ENCODE measurements at places on chromosomes 6 and 20.

- peaks cover 57% of the 10 kb centered on the region for H3K36me3 ChIP-seq
- no peaks in the 10 kb centered on the region for H3K27me3 ChIP-seq
- H3K4me3 ChIP-seq = no peak overlapping the region
- DNase-seq = peak; percentile 62
- H3K4me1 ChIP-seq = peaks cover 7% of the 10 kb centered on the region
- H3K27ac ChIP-seq = peak overlapping the region; percentile 16
Measured at GRCh38 chr20:47720636-47721427, 64.4 kb downstream of the SULF2 start.

DNA sequence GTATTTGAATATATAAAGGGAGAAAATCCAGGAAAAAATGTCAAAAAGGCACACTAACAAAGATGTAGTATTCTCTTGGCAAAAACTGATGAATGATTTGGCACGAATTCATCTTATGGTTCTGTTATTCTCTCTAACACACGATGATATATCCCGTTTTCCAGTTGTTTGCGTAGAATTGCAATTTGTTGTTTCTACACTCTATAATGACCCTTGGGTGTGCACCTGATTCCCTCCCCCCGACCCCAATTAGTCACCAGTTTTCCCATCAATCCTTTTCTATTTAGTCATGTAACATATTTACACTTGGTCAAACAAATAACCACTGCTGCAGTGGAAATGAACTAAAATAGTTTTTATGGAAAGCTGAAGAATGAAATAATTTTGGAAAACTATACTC is 1.5 kb upstream of the ARID1B start:
- H3K27ac ChIP-seq = no peak overlapping the region
- H3K4me1 ChIP-seq = peaks cover 4% of the 10 kb centered on the region
- H3K27me3 ChIP-seq = no peaks in the 10 kb centered on the region
- H3K36me3 ChIP-seq = no peaks in the 10 kb centered on the region

DNA sequence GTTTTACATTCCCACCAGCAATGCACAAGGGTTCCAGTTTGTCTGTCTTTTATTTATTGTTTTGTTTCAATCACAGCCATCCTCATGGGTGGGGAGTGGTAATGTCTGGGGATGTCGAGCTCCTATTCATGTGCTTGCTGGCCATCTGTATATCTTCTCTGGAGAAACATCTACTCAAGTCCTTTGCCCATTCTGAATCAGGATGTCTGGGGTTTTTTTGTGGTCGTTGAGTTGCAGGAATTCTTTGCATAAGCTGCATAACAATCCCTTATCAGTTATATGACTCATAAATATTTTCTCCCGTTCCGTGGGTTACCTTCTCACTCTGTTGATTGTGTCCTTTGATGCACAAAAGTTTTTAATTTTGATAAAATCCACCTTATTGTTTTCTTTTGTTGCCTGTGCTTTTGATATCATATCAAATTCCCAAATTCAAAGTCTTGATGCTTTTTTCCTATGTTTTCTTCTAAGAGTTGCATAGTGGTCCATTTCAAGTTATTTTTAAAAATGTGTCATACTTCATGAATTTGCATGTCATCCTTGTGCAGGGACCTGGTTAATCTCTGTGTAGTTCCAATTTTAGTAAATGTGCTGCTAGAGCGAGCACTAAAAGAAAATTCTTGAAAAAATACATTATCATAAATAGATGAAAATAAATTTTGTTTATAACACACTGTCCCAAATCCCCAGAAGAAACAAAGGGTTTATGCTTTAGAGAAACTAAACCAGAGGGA is 54.9 kb upstream of the PDE10A start:
- H3K36me3 ChIP-seq = no peaks in the 10 kb centered on the region
- DNase-seq = no peak
- no peaks in the 10 kb centered on the region for H3K27me3 ChIP-seq
- no peak overlapping the region for H3K27ac ChIP-seq
- no peak overlapping the region for H3K4me3 ChIP-seq
- H3K4me1 ChIP-seq = peaks cover 11% of the 10 kb centered on the region

GRCh38 chr6:157217894-157218370 is 105.4 kb downstream of the TMEM242 start:
- H3K4me3 ChIP-seq = no peak overlapping the region
- DNase-seq = peak; percentile 35
- no peaks in the 10 kb centered on the region for H3K36me3 ChIP-seq
- no peaks in the 10 kb centered on the region for H3K27me3 ChIP-seq

DNA sequence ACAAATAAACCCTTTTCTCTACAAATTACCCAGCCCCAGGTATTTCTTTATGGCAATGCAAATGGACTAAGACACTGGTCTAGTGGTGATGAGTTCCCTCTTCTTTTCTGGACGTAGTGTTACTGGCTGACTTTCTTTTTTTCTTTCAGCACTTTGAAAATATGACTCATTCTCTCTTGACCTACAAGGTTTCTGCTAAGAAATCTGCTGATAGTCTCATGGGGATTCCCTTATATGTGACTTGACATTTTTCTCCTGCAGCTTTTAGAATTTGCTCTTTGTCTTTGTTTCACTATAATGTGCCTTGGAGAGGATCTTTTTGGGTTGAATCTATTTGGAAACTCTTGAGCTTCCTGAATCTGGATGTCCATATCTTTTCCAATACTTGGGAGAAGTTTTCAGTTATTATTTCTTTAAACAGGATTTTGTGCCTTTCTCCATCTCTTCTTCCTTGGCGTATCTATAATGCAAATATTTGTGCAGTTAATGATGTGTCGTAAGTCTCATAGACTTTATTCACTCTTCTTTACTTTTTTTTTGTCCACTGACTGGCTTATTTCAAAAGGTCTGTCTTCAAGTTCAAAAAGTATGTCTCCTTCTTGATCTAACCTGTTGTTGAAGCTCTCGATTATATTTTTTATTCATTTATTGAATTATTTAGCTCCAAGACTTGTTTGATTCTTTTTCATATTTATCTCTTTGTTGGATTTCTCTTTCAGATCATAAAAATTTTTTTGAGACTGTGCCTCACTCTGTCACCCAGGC is 42.2 kb upstream of the TPD52L1 start:
- no peaks in the 10 kb centered on the region for H3K4me1 ChIP-seq
- no peaks in the 10 kb centered on the region for H3K36me3 ChIP-seq
- DNase-seq = no peak
- H3K4me3 ChIP-seq = no peak overlapping the region
- H3K27ac ChIP-seq = no peak overlapping the region

- peaks cover 100% of the 10 kb centered on the region for H3K27me3 ChIP-seq
- H3K27ac ChIP-seq = no peak overlapping the region
- no peaks in the 10 kb centered on the region for H3K4me1 ChIP-seq
Measured at GRCh38 chr6:50849796-50850180, 31.1 kb downstream of the TFAP2B start.

DNA sequence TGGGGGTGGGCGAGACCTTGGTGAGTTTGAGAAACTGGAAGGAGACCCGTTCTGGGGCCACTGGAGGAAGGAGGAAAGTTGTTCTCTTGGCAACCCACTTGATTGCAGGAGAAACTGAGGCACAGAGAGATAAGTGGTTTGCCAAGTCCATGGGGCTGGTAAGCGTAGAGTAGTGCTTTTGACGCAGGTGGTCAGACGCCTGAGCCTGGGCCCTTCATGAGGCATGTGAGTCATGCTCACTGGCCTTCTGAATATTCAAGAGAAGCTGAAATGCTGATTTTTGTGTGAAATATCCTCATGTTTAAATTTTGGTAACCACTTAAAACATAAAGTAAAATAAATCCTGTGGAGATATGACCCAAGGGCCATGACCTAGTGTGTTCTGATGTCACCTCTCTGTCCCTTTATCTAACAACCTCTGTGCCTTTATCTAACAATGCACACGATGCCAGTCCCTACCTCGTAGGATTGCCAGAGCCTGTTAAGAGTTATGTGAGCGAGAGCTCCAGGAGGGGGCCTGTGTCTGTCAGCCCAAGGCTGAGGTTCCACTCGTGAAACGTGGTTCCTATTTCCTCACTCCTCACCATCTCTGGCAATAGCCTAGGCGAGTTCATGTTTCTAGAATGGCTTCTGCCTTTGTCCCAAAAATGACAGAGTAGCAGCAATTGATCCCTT is 32.8 kb upstream of the PMEPA1 start:
- peaks cover 14% of the 10 kb centered on the region for H3K27me3 ChIP-seq
- DNase-seq = no peak
- no peak overlapping the region for H3K27ac ChIP-seq
- H3K36me3 ChIP-seq = no peaks in the 10 kb centered on the region
- H3K4me3 ChIP-seq = no peak overlapping the region

GRCh38 chr6:170266061-170266825 is 24.6 kb downstream of the DLL1 start:
- no peak for DNase-seq
- peak overlapping the region; percentile 62 for H3K27ac ChIP-seq
- H3K4me1 ChIP-seq = peaks cover 8% of the 10 kb centered on the region
- no peak overlapping the region for H3K4me3 ChIP-seq
- no peaks in the 10 kb centered on the region for H3K27me3 ChIP-seq

DNA sequence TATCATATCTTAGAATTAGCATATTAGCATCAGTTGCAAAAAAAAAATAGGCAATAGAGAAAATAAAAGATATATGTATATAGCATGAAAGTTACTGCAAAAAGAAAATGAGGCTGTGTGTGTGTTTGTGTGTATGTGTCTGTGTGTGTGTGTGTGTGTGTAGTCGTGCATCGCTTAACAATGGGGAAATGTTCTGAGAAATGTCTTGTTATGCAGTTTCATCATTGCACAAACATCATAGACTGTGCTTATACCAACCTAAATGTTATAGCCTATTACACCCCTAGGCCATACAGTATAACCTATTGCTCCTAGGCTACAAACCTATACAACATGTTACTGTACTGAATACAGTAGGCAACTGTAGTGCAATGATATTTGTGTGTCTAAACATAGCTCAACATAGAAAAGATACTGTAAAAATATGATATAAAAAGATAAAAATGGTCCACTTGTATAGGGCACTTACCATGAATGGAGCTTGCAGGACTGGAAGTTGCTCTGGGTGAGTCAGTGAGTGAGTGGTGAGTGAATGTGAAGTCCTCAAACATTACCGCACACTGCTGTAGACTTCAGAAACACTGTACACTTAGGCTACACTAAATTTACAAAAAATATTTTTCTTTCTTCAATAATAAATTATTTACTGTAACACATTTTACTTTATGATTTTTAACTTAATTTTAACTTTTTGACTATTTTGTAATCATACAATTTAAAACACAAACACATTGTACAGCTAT is 805.1 kb downstream of the KIF16B start:
- no peak overlapping the region for H3K27ac ChIP-seq
- peaks cover 5% of the 10 kb centered on the region for H3K4me1 ChIP-seq
- DNase-seq = no peak
- no peaks in the 10 kb centered on the region for H3K27me3 ChIP-seq
- no peak overlapping the region for H3K4me3 ChIP-seq

DNA sequence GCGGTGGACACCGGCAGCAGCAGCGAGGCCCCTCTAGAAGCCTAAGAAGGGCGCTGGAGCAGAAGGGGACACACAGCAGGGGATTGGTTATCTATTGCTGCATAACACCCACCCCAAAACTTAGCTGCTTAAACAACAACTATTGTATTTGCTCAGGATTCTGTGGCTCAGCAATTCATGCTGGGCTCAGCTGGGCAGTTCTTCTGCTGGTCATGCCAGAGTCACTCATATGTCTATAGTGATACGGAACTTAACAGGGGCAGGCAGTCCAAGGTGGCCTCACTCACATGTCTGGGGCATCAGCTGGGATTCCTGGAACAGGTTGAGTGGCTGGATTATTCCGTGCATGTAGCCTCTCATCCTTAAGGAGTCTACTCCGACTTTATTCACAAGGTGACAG is 17.6 kb upstream of the PPP1R16B start:
- H3K27me3 ChIP-seq = no peaks in the 10 kb centered on the region
- no peak overlapping the region for H3K4me3 ChIP-seq
- H3K36me3 ChIP-seq = no peaks in the 10 kb centered on the region
- DNase-seq = no peak
- no peak overlapping the region for H3K27ac ChIP-seq
- no peaks in the 10 kb centered on the region for H3K4me1 ChIP-seq

GRCh38 chr6:150413781-150414281 is 45.0 kb downstream of the IYD start:
- H3K27me3 ChIP-seq = no peaks in the 10 kb centered on the region
- H3K4me1 ChIP-seq = no peaks in the 10 kb centered on the region
- no peak overlapping the region for H3K4me3 ChIP-seq
- no peak for DNase-seq

GRCh38 chr20:60008130-60008808 is 50.0 kb downstream of the CDH26 start:
- H3K27ac ChIP-seq = no peak overlapping the region
- no peaks in the 10 kb centered on the region for H3K36me3 ChIP-seq
- H3K27me3 ChIP-seq = no peaks in the 10 kb centered on the region
- no peak overlapping the region for H3K4me3 ChIP-seq

DNA sequence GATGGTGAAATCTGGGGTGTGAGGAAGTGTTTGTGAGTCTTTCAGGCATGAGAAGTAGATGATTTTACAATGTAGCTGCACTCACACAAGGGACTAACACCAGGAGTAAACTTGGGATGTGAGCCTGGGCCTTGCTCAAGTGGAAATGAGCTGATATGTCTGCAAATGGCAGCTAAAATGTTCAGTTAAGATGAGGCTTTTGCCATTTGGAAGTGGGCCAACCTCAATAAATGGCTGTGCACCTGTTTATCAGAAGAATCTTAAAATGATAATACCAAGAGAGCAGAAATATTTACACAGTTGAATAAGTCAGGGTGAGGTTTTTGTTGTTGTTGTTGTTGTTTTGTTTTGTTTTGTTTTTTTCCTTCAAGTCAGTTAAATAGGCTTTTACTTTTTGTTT is 25.7 kb upstream of the KLHL31 start:
- no peak for DNase-seq
- H3K4me1 ChIP-seq = peaks cover 5% of the 10 kb centered on the region
- H3K27me3 ChIP-seq = no peaks in the 10 kb centered on the region
- no peak overlapping the region for H3K4me3 ChIP-seq

GRCh38 chr6:119077643-119078375 is 655 bp downstream of the FAM184A start:
- H3K27ac ChIP-seq = no peak overlapping the region
- peak overlapping the region; percentile 95 for H3K4me3 ChIP-seq
- peak; percentile 85 for DNase-seq
- peaks cover 27% of the 10 kb centered on the region for H3K36me3 ChIP-seq

DNA sequence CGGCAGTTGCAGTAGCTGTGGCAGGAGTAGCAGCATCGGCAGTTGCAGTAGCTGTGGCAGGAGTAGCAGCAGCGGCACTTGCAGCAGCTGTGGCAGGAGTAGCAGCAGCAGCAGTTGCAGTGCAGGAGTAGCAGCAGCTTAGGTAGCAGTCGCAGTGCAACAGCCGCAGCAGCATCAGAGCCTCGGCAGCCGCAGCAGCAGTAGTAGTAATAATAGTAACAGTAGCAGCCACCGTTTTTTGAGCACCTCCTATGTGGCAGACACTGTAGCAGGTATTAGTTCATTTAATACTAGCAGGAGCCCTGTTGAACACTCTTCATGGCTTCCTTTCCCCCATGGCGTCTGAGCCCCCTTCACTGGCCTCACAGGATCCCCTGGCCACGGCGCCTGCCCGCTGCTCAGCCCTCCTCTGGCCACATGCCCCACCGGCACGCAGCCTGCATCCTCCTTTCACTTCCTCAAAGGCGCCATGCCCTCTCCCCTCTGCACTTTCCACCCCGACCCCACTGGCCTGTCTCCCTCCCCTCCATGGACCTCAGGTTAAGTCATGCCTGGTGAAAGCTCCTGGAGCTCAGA is 19.1 kb upstream of the IRF4 start:
- H3K27me3 ChIP-seq = no peaks in the 10 kb centered on the region
- no peak overlapping the region for H3K27ac ChIP-seq
- no peaks in the 10 kb centered on the region for H3K4me1 ChIP-seq
- H3K4me3 ChIP-seq = no peak overlapping the region
- DNase-seq = no peak

Data from endodermal cell (in vitro differentiated cells).